Cardiac fibroblast (primary cell): ENCODE measurements at places on chromosomes 4 and X.

DNA sequence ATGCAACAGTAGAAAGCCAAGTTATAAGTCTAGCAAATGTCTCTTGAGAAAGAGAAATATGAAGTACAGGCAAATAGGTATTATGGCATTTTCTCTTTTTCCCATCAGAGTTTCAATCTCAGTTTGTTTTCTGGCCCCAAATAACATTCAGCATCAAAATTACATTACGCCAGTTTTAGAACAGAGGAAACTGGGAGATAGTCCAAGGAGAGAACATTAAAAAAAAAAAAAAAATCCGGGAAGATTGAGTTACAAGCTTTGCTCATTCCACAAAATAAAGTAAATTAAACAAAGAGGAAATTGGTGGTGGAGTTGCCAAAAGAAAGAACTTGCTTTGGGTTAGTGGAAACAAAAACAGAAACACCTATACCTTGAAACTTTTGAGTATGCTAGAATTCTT lies 50.4 kb upstream of the IL13RA2 start:
- DNase-seq, result peak; percentile 1

DNA sequence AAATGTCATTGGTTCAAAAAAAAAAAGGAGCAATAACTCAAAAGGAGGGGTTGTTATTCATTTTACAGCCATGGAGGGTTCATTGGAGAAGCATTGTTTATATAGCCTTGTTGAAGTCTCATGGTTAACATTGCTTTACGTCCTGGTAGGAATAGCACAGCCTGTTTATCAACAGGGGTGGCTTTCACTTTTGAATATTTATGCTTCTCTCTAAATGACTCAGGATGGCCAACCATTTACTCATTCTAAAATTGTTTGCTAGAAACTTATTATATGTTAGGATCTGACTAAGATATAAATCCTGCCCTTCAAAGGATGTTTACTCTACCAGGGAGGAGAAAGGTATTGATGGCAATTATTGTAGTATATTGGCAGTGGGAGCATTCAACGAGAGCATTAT lies 534.1 kb upstream of the GALNTL6 start:
- DNase-seq, result no peak

- DNase-seq, result peak; percentile 53
Measured at GRCh38 chr4:24736066-24736465, 59.3 kb upstream of the SOD3 start.

DNA sequence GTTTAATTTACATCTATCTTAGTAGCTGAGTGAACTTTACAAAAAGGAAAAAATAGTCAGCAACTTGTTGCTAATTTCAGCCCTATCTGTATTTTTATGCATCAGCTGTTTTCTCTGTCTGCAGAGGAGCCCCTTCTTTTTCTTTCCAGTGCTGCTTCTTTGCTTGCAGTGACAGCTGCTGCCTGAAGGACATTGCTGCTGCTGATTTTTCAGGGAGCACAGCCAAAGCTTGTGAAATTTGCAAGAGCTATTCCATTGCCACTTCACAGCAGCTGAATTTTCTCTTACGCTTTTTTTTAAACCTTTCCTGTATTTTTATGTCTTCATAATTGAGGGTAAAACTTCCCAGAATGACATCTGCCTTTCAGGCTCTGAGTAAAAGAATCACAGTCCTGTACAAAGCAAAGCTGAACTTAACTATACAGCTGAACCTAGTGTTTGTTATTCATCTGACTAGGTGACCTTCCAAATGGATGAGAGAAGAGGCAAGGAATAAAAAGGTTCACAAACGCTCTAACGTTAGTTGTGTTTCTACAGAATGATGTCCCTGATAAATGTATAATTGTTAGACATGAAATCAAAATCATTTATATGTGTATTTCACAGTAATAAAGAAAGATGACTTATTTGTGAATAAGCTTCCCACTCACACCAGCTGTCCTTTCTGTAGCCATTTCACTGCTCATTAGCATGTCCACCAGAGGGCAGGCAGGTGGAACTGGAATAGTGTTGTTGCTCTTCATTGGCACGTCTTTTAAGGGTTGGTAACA lies 541.4 kb downstream of the ADGRL3 start:
- DNase-seq, result peak; percentile 33

DNA sequence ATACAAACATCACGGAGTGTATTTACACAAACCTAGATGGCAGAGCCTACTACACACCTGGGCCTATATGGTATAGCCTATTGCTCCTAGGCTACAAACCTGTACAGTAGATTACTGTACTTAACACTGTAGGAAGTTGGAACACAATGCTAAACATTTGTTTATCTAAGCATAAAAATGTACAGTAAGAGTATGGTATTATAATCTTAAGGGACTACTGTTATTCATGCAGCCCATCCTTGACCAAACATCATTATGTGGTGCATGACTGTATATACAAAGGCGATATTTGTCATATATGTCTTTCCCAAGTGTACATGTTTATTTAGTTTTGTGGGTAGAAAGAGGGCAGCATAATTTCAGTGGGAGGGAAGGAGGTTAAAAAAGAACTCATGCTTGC lies 177.7 kb upstream of the FSTL5 start:
- no peak for DNase-seq

DNA sequence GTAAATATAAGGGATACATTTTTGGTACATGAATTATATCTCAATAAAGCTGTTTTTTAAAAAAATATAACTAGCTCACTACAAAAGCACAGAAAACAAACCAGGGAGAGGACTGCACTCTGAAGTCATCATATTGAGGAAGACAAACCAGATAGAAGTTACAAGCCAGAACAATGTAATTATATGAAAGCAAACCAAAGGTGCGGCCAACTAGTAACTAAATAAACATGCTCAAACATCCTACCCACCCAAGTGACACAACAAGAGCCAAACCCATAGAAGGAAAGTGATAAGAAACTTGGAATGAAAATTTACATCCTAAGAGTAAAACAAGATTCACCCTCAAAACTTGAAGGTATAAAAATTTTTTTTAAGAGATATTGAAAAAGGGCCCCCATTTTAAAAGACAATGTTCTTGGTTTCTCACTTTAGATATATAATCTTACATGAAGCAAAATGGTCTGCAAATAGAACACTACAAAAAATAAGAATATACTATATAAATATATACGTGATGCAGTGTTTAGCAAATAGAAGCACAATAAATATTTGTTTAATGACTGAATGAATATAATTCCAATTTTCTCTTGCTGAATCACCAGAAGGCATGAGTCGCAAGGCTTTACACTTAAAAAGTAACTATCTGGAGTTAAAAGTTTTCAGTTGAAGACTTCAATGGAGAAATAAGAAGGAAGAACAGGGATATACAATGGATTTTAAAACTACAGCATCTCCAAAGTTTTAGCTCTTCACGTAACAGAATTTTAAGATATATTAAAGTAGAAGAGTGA lies 4.0 kb upstream of the SH3D19 start:
- DNase-seq, result peak; percentile 44

DNA sequence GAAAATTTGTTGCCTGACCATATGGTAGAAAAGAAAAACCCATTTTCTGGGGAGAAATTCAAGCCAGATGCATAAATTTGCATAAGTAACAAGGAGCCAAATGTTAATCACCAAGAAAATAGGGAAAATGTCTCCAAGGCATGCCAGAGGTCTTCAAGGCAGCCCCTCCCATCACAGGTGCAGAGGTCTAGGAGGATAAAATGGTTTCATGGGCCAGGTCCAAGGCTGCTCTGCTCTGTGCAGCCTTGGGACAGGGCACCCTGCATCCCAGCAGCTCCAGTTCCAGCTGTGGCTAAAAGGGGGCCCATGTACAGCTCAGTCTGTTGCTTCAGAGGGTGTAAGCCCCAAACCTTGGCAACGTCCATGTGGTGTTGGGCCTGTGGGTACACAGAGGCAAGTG lies 200.0 kb downstream of the LARP7 start:
- no peak for DNase-seq

- DNase-seq, result no peak
Measured at GRCh38 chr4:62670514-62670913, 1470.4 kb downstream of the ADGRL3 start.

DNA sequence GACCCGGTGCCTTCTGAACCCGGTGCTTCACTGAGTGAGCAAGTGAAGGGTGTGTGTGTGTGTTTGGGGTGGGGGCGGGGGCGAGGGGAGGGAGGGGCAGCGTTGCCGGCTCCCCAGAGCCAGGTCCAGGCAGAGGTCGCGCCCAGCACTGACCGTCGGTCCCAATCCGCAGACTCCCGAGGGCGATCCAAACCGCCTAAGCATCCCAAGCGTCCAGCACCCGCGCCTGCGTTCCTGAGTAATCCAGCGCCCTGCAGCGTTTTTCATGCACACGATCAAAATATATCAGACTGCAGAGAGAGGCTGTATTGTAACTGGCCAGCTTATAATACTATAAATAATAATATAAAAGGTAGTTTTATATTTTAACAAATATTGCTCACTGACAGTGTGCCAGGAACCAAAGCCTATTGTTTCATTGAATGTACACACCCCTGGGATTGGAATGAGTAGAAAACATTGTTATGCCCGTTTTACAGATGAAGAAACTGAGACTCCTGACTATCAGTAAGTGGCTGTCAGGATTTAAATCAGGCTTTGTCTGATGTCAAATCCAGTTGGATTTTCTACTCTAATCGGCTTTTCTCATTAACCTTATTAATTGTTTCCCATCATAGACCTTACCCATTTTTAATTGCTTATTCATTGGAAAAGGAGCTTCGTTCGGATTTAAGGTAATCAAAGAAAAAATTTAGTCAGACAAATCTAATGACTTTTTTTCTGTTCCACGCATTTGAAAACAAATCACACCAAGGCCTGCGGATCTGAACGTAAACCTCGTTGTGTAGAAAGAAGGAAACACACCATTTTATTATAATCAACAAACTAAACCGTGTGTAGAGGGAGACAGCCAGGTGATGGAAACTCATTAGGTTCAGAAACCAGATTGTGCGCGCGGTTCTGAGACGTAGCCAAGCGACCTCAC lies 4.0 kb upstream of the NKX3-2 start:
- no peak for DNase-seq

DNA sequence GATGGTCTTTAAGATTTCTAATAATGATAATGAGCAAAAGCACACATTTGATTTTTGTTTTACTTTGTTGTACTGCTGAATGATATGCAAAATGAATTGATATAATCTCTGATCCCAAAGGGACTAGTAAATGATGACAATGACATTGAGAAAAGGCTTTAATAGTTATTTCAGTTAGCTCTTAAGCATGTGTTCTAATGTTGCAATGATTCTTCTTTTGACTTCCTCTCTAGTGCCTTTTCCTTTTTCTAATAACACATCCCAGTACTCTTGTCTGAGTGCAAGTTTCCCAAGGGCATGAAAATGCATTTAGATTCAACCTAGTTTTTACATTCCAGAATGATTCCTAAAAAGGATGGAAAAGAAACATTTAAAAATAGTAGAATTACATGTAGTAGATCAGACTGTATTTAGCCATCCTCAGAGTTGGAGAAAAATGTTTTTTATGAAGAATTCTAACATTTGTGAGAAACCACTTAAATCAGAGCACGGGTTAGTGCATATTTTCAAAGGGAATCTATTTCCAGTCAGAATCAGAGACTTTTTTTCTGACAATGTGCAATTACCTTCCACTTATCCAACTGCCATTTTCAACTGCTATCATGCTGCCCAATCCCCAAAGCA lies 508.8 kb downstream of the C4orf33 start:
- no peak for DNase-seq

GRCh38 chr4:72690771-72691170 lies 121.8 kb upstream of the ADAMTS3 start:
- no peak for DNase-seq

GRCh38 chrX:47690175-47690574 lies 31.2 kb upstream of the UXT start:
- DNase-seq, result peak; percentile 22

GRCh38 chr4:33954759-33955158 lies 2289.6 kb downstream of the ARAP2 start:
- DNase-seq, result no peak

DNA sequence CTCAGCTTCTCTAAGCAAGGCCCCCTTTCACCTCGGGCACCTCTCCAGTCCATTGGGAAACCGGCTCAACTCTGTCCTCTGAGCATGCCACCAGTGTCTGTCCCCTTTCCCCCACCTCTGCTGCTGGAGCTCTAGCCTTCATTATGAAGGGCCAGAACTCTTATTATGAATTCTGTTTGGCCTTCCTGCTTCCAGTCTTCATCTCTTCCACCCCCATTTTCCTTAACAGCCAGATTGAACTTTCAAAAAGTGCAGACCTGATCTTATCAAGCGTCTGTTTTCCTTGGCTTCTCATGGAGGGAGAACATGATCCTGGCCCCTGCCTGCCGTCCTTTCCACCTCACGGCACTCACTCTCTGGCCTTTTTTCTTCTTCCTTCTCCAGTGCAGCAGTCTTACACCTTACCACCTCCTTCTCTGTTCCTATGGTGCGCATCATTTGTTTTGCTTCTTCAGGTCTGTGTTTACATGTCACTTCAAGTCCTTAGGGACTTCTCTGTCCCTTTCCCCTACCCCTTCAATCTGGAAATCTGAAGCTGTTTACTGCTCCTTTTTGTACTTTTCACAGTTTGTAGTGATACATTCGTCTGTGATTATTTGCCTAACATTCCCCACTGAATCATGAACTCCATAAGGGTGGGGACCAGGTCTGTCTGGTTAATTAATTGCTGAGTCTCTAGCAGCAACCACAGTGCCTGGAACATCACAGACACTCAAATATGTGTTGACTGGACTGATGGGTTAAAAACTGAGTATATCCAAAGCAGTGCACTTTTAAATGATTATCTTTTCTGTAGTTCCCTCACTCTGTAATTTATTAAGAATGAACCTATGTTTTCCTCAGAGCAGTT lies 55.8 kb downstream of the FNIP2 start:
- peak; percentile 42 for DNase-seq

- no peak for DNase-seq
Measured at GRCh38 chr4:60709061-60709460, 491.1 kb upstream of the ADGRL3 start.

GRCh38 chr4:175068266-175068665 lies 150.1 kb downstream of the ADAM29 start:
- DNase-seq, result no peak

DNA sequence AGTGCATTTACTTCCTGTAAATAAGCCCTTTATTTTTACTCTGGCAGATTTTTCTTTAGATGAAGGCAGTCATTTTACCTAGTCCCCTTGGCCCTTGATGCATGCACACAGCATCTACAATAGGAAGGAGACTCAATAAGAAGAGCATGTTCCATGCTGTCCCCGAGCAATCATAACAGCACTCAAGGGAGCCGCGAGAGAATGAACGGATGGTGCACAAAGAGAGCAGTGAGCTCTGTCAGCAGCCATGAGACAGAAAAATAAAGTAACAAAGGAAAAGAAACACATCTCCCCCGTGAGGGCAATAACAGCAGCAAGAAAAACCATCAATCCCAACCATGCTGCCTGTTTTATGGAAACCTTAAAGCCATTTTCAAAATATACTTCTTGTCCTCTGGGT lies 11.9 kb downstream of the SMIM31 start:
- no peak for DNase-seq

GRCh38 chr4:118337954-118338353 lies 14.8 kb downstream of the PRSS12 start:
- DNase-seq, result no peak

- DNase-seq, result no peak
Measured at GRCh38 chr4:8029689-8030088, 90.0 kb upstream of the AFAP1 start.

- DNase-seq, result no peak
Measured at GRCh38 chr4:40337051-40337450, 1.9 kb downstream of the CHRNA9 start.

- DNase-seq, result no peak
Measured at GRCh38 chrX:40792433-40792832, 57.1 kb upstream of the MED14 start.
